GM13976 (cell line): ENCODE measurements at places on chromosomes 12 and 14.

- DNase-seq, result no peak
Observed at GRCh38 chr14:21101802-21102413, 1.0 kb downstream of the TMEM253 start.

- DNase-seq, result no peak
Observed at GRCh38 chr12:69540987-69541386, 44.3 kb upstream of the CCT2 start.

DNA sequence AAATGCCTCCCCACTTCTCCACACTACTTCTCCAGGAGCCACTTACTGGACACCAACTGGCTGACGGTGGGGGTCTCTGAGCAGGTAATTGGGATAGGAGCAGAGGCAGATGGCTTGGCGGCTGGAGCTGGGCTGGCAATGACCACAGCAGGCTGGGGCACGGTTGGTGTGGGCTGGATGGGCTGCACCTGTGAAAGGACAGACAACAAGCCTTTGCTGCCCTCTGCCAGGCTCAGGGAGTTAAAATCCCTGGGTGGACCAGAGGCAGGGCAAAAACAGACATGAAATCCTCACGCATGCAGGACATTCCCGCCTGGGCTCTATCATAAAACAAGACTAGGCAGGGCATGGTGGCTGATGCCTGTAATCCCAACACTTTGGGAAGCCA is 19.3 kb upstream of the TFCP2 start:
- DNase-seq, result no peak

- no peak for DNase-seq
Observed at GRCh38 chr12:129079719-129080118, 226.4 kb downstream of the GLT1D1 start.

- no peak for DNase-seq
Observed at GRCh38 chr14:77290705-77291104, 19.7 kb upstream of the NGB start.

DNA sequence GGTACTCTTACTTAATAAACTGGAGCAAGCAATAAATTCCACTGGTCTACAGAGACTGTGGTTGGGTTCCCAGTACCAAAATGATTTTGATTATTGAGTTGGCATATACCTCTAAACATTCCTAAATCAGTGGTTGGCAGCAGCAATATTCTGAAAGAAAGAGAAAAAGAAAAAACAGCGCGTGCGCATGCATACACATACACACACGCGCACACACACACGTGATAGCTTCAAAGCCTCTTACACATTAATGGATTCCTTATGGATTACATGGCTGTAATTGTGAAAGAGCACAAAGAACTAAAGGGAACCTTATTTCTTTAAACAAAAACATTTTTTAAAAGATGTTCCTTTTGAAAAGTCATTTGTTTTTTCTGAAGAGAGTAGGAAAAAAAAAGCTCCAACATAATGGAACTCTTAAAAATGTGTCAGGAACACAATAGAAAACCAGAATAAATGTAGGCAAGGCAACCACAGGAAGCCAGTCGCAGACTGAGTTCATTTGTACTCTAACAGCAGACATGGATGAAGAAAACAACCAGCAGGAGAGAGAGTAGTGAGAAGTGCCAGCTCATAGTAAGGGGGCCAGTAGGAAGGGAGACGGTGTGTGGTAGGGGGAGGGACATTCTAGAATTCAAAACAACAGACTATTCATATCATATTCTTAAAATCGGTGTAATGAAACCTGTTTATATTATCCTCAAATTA is 80.0 kb downstream of the DRAM1 start:
- DNase-seq, result no peak

DNA sequence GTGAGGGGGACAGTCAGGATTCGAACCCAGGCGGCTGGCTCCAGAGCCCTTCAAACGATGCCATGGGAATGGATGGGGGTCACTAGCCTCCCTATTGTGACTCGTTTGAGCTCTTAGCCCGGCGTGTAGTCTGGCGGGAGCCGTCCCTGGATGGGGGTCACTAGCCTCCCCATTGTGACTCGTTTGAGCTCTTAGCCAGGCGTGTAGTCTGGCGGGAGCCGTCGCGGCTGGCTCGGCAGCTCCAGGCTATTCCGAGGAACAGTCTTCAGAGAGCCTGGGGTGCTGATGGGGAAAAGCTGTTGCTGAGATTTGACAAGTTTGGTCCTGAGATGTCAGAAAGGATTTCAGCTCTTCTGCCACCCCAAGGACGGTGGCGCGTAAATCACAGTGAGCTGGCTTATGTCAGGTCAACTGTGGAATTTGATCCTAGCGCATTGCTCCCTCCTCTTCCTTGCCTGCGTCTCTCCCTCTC is 58.3 kb downstream of the CALM1 start:
- DNase-seq, result no peak

DNA sequence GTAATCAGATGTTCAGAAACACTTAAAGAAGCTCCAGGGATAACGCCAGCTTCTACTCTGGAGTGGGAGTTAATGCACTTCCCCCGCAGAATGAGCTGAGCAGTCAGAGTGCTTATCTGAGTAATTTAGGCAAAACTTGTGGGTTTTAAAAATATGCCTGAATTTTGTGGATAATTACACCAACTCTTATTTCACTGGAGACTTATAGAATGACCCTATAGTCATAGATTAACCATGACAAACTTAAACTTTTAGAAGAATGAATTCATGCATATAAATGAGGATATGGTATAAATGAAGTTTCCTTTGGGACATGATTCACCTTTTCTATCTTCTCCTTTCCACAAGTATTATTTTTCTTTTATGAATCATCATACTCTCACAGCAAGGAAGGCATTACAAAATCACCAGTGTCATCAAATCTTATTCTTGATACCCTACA is 241.1 kb upstream of the FBXO33 start:
- DNase-seq, result no peak

DNA sequence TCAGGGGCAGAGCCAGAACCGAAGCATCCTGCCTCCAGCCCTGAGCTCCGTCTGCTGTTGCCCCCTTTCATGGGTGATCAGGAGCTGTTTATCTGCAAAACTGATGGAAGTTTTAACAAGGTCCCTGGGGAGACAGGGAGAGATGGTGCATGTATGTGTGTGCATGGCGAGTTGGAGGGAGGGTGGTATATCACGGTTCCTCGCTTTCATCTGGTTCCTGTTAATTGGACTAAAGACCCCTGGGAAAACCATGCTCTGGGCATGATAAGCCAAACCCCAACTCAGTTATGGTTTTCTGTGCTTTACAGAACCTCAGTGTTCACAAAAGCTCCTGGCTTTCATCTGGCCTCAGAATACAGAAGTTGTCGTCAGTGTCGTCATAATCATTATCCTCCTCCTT is 133.6 kb downstream of the KSR2 start:
- no peak for DNase-seq
